Right kidney (tissue), 9 donors: ENCODE measurements at places on chromosomes 2 and 18.

- DNase-seq: no peak
These were observed 233.7 kb upstream of the CWC22 start for GRCh38 chr2:180240774-180241173.

DNA sequence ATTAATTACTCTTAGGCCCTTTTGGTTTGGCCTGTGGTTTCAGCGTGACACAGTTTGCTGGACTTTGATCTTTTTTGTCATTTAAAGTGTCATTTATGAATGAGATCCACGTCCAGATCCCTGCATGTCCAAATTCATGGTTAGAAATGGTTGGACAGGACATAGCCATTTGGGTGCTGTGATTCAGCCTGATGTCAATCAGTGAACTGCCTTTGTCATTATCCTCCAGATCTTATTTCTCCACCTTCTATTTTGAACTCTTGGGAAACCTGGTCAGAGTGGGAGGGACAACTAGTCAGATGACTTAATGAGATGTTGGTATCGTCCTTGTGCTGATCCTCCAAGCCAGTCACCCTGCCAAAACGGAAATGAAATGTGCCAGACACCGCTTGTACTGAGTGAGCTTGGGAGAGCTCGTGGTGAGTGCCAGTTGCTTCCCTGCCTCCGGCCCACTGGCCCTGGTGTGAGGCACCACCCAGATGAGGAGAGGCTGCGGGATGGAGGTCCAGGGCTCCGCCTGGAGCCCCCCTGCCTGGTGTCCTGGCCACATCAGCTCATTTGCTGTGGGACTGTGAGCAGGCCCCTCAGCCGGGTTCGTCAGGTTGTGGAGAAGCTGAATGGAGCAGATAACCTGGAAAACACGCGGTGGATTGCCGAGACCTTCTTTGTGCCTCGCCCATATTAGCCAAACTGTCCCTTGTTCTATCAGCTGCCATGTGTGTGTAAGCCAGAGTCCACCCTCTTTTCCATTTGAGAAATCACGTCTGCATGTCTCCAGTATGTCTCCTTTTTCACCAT is 70.1 kb downstream of the DGKD start:
- no peak for DNase-seq

DNA sequence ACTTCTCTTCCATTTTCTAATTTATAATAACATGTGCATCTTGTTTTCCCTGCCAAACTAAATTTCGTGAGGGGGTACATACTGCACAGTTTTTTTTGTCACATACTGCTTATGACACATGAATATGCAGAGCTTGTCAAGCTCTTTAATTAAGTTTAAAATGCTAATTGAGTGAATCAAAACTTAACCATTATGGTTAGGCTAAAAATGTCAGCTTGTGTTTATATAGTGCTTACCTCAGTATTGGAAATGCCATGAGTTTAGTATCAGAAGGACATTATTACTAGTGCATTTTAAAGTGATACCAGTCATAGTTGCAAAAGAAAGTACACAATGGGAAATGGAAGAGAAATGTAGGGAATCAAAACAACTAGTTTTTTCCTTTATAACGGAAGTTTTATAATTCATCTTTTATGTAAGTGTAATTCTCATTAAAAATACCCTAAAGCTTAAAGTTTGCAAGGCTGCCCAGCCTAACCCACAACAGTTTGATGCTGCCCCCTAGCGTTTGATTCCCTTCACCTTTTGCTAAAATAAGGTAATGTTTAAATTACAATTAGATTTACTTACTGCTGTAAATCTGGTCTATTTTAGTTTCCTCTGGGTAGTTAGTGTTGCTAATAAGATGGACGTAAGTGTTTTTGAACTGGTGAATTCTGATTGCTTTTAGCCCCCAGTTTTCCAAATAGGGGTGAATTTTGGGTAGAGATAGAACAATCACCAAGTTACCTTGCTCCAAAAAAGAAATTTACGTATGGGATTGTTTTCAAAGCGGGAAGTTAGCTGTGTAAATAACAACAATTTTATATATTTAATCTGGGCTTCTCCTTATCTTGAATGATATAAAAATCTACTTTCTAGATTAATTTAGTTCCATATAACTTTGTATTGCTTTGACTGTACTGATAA is 3.2 kb downstream of the SLC39A10 start:
- no peak for DNase-seq

- DNase-seq: peak; percentile 6
These were observed 119.0 kb upstream of the SYT4 start for GRCh38 chr18:43396266-43396665.

GRCh38 chr2:241902357-241902991 is 32.9 kb downstream of the RTP5 start:
- no peak for DNase-seq

- no peak for DNase-seq
These were observed 461.1 kb upstream of the NXPH2 start for GRCh38 chr2:139241286-139241685.

- DNase-seq: no peak
These were observed 8.8 kb upstream of the AQP4 start for GRCh38 chr18:26874283-26874682.

DNA sequence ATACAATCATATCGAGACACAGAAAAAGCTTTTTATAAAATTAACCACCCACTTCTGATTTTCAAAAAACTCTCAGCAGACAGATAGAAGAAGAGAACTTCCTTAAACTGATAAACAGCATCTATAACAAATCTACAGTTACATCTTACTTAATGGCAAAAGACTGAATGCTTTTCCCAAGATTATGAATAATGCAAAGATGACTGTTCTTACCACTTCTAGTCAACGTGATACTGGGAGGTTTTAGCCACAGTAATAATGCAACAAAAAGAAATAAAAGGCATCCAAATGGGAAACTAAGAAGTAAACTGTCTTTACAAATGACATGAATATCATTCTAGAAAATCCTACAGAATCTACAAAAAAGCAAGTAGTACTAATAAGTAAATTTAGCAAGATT is 58.0 kb upstream of the TMEM247 start:
- no peak for DNase-seq

DNA sequence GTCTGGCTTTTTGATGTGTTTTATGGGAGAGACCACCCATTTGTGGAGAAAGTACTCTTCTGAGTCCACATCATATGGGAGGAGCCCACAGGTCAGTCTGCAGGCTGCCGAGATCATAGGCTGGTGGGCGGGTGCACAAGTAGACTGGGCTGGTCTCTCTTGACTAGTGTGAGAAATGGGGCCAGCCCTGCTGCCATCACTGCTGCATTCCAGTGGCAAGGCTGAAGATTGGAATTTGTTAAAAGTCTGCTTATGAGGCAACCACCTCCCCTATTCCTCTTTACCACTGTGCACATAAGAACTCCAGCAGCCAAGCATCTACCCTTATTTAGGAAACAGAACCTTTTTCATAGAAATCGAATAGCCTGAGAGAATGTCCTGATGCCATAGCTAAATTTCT is 200.7 kb downstream of the DIS3L2 start:
- DNase-seq: no peak

DNA sequence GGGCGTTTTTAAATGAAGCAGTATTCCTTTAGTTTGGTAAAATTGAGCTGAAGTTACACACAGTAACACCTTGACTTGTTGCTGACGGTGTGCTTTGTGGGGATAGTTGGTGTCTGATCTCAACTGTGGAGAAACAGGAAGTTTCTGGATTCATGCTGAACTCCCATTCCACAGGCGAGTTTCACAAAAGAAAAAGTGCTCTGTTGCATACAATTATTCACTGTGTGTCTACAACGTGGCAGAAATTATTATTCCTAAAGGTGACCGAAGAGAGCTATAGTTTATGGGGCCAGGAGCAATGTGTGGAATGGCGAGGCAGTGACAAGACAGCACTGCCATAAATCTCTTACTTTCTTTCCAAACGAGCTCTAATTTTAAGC is 463 bp upstream of the CABYR start:
- no peak for DNase-seq

DNA sequence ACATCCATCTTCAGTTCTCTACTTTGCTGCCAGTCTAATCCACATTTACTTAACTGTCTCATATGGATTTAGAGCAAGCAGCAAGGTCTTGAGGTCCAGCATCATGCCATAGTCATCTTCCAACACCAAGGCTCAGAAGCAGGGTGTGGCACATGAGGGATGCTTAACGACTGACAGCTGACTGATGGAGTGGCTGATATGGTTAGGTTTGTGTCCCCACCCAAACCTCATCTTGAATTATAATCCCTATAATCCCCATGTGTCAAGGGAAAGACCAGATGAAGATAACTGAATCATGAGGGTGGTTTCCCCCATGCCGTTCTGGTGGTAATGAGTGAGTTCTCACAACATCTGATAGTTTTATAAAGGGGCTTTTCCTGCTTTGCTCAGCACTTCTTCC is 257.3 kb downstream of the NBAS start:
- no peak for DNase-seq

DNA sequence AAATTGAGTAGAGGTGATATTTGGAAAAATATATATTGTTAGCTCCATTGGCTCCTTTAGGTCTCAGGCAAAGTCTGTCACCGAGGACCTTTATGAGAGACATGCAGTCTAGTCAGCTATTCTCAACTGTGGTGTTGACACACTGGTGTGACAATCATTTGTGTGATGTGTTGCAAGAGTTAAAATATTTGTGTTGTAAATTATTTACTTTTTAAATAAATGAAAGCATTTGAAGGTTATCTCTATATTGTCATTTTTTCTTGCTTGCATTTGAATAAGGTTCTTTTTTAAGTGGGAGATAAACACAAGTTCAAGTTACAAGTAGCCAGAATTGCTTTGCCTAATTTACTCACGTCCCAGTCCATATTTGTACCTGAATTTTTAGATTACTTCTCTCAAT is 4.3 kb downstream of the REL start:
- DNase-seq: peak; percentile 4

GRCh38 chr2:170651624-170652325 is 63.4 kb upstream of the SP5 start:
- no peak for DNase-seq

DNA sequence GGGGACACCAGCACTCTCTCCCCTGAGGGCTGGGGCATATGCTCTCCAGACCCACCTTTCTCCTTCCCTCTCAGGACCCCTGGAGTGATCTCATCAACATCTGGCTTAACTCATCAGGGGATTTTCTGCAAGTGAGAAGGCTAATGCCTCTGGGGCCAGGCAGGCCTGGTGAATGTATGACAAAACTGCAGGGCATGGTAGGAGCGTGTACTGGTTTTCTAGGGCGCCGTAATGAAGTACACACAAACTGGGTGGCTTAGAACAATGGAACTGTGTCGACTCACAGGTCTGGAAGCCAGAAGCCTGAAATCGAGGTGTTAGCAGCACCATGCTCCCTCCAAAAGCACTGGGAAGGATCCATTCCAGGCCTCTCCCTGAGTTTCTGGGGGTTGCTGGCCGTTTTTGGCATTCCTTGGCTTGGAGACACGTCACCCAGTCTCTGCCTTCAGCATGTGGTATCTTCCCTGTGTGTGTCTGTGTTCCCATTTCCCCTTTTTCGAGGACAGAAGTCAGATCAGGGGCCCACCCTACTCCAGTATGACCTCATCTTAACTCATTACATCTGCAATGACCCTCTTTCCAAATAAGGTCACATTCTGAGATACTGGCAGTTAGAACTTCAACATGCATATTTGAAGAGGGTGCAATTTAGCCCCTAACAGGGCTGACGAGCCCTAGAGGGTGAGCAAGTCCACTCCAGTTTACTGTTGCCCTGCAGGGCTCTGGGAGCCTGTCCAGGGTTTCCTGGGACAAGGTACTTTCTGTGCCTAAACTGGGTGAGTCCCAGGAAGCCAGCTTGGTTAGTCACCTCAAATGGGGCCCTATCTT is 45.5 kb upstream of the CAB39 start:
- DNase-seq: no peak

- no peak for DNase-seq
These were observed 125.9 kb downstream of the ACOXL start for GRCh38 chr2:110858135-110858725.

DNA sequence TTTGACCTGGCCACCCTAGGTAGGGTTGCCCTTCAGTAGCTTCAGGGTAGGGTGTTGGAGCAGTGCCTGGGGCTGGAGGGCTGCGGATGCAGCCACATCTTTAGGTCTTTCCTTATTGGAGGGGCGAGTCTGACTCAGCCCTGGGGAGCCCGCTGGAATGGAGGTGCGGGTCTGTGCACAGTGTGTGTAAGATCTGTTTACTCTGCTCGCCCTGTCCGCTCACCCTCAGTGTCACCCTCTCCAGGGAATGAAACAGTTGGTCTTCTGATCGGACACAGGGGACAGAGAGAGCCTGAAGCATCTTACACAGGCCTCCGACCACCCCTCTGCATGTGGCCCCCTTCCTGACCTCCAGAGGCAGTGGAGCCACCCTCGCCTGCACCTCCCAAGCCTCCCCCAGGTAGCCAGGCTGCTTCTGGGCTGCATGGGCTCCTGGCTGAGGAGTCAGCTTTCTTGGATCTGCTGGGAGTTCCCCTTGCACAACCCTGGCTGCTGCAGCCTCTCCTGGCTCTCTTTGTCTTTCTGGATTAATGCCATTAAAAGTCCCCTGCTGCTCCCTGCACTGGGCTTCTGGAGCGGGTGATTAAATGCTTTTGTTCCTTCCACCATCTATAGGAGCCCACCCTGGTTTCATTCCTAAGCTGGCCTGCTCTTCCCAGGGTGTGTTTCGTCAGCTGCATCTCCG is 82.6 kb downstream of the ASB1 start:
- DNase-seq: no peak

DNA sequence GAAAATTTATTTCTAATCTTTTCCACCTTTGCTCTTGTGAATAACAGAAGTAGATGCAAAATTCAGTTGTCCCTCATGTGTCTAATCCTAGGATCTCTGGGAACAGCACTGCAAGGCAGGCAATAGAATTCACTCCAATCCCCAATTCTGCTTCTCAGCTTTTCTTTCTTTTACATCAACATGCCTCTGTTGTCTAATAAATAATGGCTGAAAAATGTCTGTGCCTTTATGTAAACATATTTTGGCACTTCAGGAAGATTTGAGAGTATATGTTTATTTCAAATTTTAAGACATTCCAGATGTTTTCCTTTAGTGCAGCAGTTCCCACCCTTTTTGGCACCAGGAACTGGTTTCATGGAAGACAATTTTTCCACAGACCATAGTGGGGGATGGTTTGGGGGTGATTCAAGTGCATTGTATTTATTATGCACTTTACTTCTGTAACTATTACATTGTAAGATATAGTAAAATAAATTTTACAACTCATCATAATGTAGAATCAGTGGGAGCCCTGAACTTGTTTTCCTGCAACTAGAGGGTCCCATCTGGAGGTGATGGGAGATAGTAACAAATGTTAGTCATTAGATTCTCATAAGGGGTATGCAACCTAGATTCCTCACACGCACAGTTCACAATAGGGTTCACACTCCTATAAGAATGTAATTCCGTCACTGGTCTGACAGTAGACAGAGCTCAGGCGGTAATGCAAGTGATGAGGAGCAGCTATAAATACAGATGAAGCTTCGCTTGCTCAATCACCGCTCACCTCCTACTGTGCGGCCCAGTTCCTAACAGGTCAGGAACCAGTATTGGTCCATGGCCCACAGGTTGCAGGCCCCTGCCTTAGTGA is 590.3 kb upstream of the CNTNAP5 start:
- no peak for DNase-seq

GRCh38 chr2:175929850-175930249 is 72.2 kb downstream of the LNPK start:
- DNase-seq: no peak

- DNase-seq: no peak
These were observed 25.7 kb downstream of the TUBB6 start for GRCh38 chr18:12333506-12334290.
